ENCODE measurements at places on chromosomes 6 and 20.

DNA sequence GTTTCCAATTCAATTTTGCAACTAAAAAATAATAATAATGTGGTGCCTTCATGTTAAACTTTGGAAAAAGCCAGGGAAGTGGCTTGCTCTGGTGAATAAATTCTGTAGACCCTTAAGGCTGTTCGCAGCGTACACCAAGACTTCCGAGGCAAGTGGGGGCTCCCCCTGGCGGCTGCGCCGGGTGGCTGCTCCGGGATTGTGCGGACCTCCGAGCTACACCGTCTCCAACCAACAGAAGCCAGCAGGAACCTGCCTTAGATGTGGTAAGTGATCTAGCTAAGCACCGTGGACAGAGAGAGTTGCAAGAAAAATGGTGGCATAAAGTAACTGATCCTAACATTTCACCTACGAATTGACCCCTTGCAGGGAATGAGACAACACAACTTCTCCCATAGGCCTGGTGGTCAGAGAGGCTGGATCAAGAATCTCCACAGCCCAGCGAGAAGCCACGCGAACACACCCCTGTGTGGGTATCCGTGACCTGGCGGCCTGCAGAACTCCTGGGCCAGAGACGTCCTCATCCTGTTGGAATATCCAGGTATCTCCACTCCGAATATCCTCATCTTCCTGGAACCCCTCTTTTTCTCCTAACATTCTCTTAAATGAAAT, 69.6 kb downstream of the TBXT start:
- no peak for DNase-seq

DNA sequence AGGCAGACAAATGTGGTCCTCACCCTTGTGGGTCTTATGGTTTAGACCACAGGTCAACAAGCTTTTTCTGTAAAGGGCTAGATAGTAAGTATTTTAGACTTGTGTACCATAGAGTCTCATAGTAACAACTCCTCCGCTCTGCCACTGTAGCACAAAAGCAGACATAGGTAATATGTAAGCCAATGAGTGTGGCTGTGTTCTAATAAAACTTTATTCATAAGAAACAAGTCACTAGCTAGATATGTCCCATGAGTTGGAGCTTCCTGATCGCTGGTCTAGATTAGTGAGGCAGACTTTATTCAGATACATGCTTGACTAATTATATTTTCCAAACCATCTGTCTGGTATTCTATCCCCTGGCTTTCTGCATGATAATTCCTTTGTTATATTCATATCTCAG, 196.4 kb upstream of the TSHZ2 start:
- DNase-seq: no peak

DNA sequence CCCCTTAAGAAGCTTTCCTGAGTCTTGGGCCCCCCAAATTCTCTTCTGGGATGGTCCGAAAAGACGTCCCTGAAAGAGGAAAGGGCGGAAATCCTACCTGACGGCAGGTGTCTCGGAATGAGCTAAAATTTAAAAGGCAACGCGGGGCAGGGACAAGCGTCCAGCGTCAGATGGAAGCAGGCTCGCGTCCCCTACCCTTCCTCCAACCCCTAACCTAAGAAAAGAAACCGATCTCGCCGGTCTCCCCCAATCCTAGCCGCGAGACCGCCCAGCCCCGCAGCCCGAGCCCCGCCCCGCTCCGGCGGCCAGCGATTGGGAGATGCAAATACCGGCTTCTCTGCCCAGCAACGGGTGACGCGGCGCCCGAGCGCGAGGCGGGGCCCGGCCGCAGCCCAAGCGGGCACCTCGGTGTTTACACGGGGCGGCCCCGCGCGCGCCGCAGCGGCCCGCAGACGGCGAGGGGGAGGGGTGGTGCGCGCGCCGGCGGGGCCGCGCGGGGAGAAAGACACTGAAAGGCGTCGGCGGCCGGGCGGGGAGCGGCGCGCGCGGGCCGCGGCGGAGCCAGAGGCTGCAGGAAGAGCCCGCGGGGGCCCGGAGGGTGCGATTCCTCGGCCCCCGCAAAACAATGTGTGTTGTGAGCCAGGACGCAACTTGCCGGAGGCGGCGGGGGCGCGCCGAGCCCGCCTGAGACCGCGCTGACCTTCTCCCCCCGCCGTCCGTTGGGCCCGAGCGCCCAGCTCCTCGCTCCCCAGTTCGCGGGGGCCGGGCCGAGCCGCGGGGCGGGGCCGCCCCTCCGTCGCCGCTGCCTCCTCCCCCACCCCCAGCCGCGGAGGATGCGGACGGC, at the start of gene SOX12:
Gene SOX12 (plus strand): TSS at position 508 of the 844 bp plus-strand sequence. CDS start 373 bp downstream, outside the sequence.
- DNase-seq: no peak

DNA sequence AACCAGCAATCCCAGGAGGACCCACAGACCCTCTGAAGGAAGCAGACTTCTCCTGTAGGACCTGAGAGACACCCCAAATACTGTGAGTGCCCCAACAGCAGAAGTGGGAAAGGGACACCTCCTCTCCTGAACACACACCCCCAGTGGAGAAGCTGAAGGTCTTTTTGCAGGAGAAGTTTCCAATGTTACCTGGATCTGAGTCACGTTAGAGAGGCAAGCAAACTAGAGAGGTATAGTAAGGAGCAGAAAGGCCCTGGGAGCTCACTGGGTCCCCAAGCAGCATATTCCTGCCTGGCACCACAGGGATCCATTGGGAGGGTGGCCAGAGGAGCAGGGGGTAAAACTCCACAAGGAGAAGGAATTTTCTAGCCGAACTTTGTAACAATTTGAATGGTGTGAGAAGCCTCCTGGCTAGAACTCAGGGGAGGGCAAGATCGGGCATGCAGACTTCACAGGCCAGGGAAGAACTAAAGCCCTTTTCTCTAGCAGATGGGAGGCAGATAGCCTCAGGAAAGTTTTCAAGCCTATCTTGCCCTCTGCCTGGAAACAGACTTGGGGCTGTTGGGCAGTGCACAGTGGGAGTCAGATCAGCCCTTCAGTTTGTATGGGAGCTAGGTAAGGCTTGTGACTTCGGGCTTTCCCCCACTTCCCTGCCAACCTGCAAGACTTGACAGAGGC, 68.2 kb upstream of the SSTR4 start:
- no peak for DNase-seq

DNA sequence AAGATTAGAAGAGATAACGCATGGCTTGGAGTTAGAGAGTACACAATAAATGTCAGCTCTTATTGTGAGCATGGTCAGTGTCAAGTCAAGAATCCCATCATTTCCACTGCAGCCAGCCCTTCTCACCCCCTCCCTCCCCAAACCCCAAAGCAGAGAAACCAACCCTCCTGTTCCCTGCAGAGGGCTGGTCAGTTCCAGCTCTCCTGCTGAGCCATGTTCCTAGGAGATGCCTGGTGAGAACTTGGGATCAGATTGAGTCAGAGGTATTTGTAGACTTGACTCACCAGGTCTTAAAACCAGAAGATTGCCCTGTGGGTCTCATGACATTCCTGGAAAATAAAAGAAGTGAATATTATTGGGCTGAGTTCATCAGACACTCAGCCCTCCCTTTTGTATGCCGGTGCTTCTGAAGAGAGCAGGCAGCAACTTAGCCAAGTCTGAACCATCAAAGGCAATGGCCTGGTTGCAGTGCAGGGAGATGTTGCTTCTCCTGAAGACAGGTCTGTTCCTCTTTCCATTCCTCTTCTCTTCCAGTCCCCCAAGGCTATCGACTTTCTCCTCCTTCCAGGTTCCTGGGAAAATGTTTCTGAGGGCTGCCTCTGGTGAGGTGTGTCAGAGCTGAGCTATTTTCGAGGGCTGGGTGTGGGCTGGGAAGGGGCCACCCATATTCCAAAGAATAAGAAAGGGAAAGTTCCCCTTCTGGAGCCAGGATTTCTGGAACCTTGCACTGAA, 278.2 kb upstream of the SUPT3H start:
- DNase-seq: peak; percentile 98

GRCh38 chr6:150631984-150632642, 32.4 kb downstream of the PLEKHG1 start:
- DNase-seq: no peak

DNA sequence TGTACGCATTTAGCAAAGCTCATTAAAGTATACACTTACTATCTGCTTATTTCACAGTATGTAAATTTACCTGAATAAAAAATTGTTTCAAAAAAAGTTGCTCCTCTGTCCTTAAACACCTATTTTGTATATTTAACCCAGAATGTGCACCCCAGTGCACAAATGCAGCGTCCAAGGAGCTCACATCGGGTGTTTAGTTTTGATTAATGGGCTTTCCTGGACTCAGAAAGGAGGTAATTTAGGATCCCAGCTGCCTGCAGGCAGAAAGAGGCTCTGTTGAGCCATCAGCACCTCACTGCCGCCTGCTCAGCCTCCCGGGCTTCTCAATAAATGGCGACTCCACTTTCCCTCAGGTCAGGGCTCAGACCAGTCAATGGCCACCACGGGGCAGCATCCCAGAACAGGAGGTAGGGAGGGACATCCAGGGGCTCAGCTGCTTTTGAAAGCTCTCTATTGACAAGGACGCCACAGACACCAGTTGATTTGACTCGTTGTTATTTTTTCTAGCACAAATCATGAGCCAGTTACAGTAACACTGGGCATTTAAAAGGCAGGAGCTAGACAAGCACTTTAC, 70.2 kb upstream of the TBC1D7 start:
- DNase-seq: no peak

GRCh38 chr6:31614075-31614619, 887 bp upstream of the AIF1 start:
- DNase-seq: no peak

DNA sequence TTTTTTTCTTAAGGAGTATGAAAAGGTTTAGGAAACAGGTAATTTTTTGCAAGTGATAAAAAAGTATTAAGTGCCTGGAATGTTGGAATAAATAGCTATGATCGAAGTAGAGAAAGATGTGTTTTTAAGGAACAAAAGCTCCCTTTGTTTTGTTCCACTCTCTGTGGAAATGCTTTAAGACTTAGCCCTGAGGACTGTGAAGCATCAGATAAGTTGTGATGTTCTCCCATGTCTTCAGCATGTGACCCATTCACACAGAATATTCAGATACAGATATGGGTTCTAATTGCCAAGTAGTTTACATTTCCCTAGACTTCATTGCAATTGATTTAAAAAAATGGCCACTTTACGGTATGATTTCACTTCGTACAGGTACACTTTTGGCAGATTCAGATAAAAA, 80.6 kb downstream of the KCNQ5 start:
- DNase-seq: no peak

DNA sequence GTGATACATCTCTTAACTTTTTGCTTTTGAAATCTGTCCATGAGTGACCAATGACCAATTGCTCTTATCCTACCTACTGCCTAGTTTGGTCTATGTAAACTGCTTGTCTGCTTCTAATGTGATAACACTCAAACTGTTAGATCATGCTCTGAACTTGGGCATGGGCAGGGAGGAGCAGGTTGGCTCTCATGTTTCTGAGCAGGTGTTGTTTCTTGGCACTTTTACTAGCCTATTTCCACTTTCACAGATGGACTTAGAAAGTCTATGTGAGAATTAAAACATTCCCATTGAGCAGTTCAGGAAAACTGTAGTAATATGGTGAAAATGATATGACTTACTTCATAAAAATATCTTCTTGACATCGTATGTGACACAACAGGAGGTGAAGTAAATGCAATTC, 538.4 kb downstream of the HACE1 start:
- DNase-seq: no peak

DNA sequence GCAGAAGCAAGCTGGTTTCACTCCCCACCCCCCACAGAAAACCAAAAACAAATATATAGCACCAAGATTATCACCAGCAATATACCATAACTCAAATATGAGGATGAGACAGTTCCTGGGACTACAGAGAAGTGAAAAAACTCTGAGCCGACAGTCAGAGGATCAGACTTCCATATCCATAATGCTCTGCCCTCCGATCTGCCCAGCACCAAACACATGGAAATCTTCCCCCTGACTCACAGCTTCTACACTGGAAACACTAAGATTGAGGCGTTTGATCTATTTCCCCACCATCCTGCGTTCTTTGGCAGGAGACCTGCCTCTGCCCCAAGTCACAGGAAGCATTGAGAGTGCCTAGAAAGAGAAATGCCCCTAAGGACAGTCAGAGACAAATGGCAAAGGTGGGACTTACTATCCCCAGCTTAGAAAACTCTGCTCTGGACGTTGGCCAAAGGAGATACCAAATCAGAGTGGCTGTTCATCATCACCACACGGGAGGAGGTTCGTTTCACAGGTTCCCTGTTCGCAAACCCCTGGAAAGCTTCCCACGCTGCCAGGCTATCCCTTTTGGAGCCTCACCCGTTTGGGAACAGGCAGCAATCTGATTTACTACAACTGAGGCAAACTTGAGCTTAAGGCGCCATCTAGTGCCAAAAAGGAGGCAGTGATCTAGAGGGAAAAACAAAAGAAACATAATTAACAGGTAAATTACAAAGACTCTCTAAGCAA, 48.7 kb upstream of the SRSF6 start:
- peak; percentile 14 for DNase-seq

DNA sequence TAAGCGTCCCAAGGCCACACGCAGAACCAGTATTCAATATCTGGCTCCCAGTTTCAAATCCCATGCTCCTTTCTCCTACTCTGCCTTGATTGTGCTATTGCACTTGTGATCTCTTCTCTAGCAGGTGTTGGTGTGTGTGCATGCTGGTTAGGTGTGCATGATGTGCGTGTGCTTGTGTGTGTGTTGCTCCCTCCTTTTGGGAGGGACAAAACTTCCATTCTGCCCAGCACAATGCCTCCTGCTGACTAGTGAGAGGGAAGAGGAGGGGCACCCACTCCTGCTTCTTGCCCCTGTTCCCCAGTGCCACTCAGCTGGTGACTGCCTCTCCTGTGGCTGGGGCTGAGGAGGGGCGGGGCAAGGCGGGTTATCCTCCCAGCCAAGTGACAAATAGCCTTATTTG, 19.7 kb downstream of the CD40 start:
- DNase-seq: no peak
